Left renal cortex interstitium (tissue), 4 donors: ENCODE measurements at places on chromosomes 12 and 14. TPM values are rescaled to one million over a fixed set of nuclear protein-coding genes. Genes with fewer than 3 reads are reported as not detected.
A peak's percentile ranks its signal among the peaks of the same experiment; 100 is the strongest.

Gene HRK
- polyA plus RNA-seq = 0.47 TPM

Gene GOLGA5
- polyA plus RNA-seq = 51.4 TPM

Gene EPYC
- polyA plus RNA-seq = not detected

Gene PTGR2
- 21.3 TPM for polyA plus RNA-seq

Gene SLC6A12
- polyA plus RNA-seq = 13.3 TPM

Gene COL2A1
- 48.0 TPM for polyA plus RNA-seq

Gene AQP5
- polyA plus RNA-seq = 2.8 TPM

Gene BEGAIN
- polyA plus RNA-seq = 1.2 TPM

Gene CCDC177
- polyA plus RNA-seq = 0.10 TPM

GRCh38 chr12:116933091-116933490 lies 22.3 kb downstream of the FBXW8 start:
- no peak for DNase-seq

GRCh38 chr12:57892232-57892972 lies 45.9 kb upstream of the CTDSP2 start:
- DNase-seq = no peak

GRCh38 chr12:49975318-49975761 lies 2.6 kb downstream of the AQP6 start:
- no peak for DNase-seq

GRCh38 chr12:1282670-1283315 lies 291.8 kb downstream of the ERC1 start:
- DNase-seq = peak; percentile 29

DNA sequence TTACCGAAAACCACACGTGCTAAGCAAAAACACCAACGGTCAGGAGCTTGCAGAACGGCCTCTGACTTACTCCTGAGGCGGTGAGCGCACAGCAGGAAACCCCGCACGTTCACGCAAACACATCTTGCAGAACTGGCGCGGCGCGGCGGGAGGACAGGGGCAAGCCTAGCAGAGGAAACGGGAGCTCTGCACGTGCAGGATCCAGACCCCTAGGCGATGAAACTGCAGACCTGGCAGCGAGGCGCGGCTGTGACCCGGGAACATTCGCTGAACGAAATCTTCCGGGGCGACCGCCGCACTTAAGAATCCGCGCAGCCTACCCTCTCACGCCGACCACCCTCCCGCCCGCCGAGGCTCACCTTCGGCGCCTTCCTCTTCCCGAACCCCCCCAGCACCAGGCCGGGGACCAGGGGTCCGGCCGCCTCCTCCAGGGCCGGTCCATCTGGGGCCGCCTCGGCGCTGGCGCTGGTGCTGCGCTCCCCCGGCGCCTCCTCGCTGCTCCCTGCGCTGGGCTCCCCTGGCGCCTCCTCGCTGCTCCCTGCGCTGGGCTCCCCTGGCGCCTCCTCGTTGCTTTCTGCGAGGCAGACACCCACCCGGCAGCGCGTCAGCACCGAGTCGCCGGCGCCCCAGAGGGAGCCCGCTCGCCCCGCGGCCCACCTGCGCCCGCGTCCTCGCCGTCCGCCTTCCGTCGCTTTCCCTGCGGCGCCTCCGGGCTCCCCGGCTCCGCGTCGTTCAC lies 615 bp downstream of the DDX51 start:
- DNase-seq = no peak

DNA sequence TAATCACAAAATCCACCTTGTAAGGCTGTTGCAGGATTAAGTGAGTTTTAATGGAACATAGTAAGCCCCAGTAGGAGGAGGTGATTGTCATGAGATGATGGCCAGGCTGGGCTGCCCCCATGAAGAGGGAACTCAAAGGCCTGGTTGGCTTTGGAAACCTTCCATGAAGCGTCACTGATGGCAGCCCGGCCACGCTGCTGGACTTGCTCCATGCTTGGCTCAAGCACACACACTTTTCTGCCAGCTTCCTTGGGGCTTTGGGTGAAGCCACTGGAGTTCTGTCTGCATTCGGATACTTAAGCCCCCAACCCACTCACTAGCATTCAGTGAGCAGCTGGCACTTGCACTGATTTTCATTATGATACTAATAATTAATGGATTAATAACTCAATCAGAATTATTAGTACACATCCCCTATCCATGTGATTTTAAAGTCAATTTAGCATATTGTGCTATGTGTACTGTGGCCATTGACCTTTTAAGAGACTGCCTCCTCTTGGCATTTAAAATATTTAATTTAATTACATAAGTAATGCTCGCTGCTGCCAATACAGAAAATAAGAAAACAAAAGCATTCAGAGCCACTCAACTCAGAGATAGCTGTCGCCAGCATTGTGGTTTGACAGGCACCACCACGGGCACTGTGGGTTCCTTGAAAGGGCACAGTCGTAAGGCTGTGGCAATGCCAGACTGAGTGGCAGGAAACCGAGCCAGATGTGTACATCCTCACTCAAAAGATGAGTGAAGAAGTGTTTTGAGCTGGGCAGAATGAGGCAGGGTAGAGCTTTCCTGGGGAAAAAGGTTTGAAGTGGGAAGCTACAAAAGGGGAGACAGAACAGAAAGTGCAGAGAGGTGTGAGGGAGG lies 15.9 kb downstream of the KRT85 start:
- no peak for DNase-seq

- DNase-seq = no peak
These were observed 137.4 kb downstream of the ZNF664 start for GRCh38 chr12:124110372-124110883.

GRCh38 chr12:102454330-102454729 lies 26.0 kb downstream of the IGF1 start:
- DNase-seq = no peak

DNA sequence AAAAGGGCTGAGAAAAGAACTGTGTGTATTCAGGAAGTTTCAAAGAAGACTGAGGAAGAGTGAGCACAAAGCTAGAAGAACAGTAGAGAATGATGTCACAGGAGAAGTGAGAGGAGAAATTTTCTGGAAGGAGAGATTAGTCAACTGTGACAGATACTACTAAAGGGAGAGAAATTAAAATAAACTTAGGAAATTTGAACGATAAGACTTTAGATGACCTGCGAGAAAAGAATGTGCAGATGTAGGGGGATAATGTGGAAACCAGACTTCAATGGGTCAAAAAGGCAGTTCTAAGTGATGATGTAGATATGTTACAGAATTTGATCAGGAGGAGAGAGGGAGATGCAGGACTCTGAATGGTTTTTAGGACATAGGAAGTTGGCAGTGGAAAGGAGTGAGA lies 287.4 kb downstream of the SYT1 start:
- no peak for DNase-seq

GRCh38 chr12:93857991-93858447 lies 180.8 kb downstream of the CRADD start:
- no peak for DNase-seq

DNA sequence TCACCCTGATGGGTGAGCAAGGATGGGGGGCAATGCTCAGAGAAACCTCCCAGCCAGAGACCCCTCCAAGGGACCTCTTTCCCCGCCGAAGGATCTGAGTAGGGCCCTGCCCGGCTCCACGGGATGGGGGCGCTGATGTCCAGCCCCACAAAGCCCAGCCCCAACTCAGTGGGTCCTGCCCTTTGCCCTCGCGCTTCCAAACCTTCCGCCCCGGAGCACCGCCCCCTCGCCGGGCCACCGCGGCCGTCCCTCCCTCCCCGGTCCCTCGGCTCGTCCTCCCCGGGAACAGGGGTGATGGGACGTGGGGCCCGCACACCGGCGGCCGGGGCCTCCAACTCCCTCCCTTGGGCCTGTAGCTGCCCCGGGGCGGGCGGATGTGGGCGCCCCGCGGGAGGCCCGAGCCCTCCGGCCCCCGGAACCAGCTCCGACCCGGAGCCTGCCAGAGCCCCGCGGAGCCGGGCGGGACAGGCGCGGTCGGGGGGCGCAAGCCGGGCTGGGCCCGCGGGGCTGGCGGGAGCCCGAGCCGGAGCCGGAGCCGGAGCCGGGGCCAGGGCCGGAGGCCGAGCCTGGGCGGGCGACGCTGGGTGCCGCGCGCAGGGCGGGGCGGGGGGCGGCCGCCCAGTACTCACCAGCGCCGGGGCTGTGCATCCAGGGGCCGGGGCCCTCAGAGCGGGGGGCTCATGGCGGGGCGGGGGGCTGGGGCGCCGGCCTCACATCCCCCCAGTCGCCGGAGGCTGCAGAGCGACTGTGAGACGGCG lies 386 bp downstream of the HDAC7 start:
- DNase-seq = no peak

GRCh38 chr14:53152184-53152886 lies 788 bp downstream of the DDHD1 start:
- DNase-seq = peak; percentile 24

- no peak for DNase-seq
These were observed 2.6 kb downstream of the NAV3 start for GRCh38 chr12:77833329-77833728.

DNA sequence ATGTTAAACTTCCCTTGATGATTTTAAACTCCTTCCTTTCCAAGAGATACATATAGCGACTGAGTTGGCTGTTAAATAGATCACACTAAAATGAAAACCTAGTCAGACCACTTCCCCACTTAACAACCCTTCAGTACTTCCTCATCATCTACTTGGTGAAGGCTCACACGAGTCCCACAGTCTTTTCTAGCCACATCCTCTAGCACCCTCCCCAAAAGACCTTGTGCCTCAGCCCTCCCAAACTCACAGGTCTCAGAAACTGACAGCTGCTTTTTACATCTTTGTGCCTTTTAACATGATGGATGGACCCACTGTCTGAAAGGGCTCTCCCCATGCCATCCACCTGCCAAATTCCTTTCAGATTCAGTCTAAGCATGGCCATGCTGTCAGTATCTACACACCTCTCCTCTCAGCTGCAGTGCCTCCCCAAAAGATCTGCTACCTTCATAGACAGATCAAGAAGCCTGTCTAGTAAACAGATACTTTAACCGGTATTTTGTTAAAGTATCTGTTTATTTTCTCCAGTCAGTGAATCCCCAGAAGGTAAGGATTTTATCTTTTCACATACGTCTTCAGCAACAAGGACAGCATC lies 65.1 kb upstream of the GPHB5 start:
- DNase-seq = no peak

DNA sequence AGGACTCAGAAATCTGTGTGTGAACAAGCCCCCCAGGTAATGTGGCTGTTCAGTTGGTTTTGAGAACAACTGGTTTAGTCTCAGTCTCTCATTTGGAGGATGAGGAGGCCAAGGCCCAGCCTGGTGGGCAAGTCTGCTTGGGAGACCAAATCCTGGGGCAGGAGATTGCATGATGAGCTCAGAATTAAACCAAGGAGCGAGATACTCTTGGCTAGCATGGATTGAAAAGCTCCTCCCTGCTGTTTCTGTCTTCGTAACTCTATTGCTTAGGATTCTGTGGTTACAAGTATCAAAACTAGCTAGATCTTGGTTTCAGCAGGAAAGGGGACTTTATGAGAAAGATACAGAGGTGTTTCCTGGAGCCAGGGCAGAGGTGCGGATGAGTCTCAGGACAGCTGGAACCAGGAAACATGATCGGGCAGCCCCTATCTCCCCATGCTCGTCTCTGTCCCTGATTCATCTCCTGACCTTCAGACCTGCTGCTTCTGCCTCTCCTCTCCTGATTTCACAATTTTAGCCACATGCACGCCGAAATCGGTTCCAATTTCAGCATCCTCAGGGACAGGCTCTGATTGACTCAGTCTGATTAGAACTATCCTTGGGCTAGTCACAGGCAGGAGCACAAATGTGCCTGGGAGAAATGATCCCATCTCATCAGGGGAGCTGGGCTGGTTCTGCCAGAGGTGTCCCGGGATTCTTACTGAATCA lies 40.2 kb upstream of the RIN3 start:
- no peak for DNase-seq

GRCh38 chr12:122182887-122183587 lies at the start of gene LRRC43:
LRRC43 (plus strand) TSS chr12:122183123; CDS start chr12:122183145, 22 bp downstream.
- DNase-seq = peak; percentile 44

- DNase-seq = no peak
These were observed 14.4 kb downstream of the G2E3 start for GRCh38 chr14:30573226-30573814.

DNA sequence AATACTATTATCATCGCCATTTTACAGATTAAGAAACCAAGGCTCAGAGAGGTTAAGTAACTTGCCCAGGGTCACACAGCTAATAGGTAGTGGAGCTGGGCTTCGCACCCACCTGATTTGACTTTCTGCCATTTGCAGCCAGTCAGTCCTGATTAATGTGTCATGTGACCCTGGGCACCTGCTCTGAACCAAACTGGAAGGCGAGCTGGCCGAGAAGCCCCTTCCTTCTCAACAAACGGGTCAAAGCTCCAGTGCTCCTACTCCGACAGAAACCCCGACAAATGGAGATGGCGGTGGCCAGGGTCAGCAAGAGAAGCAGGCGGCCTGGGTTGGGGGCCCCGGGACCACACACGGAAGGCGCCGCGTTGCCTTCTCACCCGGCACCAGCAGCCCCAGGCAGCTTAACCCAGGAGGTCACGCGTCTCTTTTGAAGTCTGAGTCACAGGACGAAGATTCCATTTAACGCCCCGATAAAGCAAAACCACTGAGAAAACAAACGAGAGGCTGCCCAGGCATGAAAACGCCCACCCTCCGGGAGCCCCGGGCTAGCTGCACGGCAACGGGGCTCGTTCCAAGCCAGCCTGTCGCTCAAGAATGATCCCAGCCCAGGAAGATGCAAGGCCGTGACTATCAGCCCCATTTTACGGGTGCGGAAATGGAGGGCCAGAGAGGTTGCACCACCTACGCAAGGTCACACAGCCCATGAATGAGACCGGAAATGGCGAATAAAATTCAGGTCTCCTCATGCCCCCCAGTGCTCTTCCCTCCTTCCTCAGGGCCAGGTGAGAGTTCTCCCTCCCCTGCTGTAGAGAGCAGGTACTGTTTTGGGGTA lies 124.8 kb downstream of the SCARB1 start:
- no peak for DNase-seq

- no peak for DNase-seq
These were observed 35.7 kb downstream of the MVK start for GRCh38 chr12:109609342-109609741.

GRCh38 chr12:26953447-26953846 lies 15.2 kb downstream of the FGFR1OP2 start:
- DNase-seq = no peak

GRCh38 chr12:98371419-98371818 lies 144.0 kb upstream of the TMPO start:
- no peak for DNase-seq

DNA sequence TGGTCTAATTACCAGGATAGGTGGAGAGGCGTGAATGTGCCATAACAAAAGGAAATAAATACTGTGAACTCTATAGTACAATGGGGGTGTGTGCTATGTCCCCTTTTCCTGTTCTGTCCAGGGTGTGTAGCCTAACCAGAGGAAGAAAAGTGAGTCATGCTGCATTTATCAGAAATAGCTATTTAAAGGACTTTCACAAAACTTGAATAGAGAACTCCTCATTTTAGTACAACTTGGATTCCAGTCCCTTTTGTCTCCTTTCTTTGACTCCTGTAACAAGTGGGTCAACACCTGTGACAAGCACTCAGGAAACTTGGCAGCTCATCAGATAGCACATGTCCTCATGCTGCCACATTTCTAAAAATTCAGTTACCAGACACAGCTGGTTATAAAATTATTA lies 123.4 kb downstream of the CCDC91 start:
- DNase-seq = no peak

DNA sequence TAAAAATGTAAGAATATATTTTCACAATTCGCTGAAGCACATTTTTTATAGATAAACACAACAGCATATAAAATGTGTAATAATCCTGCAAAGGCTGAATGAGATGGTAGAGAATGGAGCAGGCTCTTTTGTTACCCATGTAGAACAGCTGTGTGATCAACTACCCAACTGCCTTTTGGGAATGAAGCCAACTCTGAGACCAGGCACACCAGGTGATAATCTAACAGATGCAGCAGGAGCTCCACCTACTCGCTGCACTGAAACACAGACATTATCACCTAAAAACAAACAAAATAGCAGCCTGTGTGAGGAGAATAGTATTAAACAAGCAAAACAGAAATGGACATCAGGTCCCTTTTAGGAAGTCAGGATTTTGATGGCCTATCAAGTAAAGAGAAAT lies 183.3 kb downstream of the CCDC59 start:
- DNase-seq = no peak
